ENCODE measurements at places on chromosomes 11 and 22. TPM values are rescaled to one million over a fixed set of nuclear protein-coding genes. Genes with fewer than 3 reads are reported as not detected.

GRCh38 chr11:134349802-134350355 lies 18.1 kb downstream of the GLB1L2 start:
- peak; percentile 21 for DNase-seq

GRCh38 chr11:95557376-95557775 lies 232.2 kb downstream of the FAM76B start:
- no peak for DNase-seq

- no peak for DNase-seq
These were observed 4.1 kb upstream of the ELFN2 start for GRCh38 chr22:37431366-37431765.

Gene ACCS
- total RNA-seq: 59.4 TPM

DNA sequence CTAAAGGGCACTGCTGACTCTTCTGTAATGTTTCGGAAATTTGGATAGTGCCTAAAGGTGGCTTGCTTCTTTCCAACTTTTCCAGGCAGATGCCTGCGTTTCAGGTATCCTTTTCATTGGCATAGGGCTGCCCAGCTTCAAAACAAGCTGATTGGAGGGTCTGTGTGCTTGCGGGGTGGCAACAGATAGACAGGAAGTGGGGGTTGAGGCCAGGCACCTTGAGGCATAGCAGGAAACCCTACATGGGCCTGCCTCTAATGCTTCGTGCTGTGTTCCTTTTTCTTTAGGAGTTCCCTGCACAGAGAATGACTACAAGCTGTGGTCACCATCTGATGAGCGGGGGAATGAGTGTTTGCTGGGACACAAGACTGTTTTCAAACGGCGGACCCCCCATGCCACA lies 92.2 kb upstream of the SORL1-AS1 start:
- no peak for DNase-seq
